ENCODE measurements at places on chromosomes 12 and 14.

GRCh38 chr14:93078870-93079269 is 36.9 kb downstream of the ITPK1 start:
- peak; percentile 58 for DNase-seq

- DNase-seq = no peak
Measured at GRCh38 chr14:90518069-90518940, 121.5 kb downstream of the CALM1 start.

- DNase-seq = no peak
Measured at GRCh38 chr12:31260840-31261239, 65.1 kb downstream of the SINHCAF start.

DNA sequence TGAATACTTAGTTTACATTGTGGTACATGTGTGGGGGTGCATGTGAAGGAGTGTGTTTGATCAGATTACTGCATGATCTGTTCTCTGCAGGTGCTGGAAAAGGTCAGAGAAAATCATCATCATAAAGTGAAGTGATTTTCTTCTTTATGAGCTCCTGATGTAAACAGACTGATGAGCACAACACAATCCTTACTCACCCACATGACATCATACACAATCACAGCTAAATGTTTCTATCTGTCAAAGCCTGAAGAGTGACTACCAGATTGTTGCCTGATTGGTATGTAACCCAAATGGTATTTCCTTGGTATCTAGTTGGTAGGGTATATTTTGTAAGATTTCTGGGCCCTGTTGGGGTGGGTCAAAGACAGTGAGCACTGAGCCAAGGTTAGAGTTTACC is 270.8 kb downstream of the FOXG1 start:
- DNase-seq = no peak

GRCh38 chr12:27032679-27033078 is 10.3 kb downstream of the MED21 start:
- no peak for DNase-seq

DNA sequence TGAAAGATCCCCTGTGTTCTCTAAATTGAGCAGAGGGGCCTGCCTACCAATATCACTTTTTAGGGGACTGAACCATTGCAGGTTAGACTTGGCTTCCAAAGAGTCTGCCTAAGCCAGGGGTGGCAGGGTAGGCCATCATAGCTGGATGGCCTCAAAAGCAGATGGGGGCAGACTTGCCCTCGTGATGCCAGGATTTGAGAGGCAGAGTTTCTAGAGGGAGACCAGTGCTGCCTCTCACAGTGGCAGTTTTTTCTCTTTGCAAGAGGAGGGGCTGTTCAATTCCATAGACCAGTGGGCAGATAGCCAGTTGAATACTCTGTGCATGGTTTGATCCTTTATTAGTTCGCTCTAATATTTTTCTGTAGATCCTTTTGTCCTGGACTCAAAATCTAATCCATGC is 23.8 kb upstream of the SMCO2 start:
- no peak for DNase-seq

DNA sequence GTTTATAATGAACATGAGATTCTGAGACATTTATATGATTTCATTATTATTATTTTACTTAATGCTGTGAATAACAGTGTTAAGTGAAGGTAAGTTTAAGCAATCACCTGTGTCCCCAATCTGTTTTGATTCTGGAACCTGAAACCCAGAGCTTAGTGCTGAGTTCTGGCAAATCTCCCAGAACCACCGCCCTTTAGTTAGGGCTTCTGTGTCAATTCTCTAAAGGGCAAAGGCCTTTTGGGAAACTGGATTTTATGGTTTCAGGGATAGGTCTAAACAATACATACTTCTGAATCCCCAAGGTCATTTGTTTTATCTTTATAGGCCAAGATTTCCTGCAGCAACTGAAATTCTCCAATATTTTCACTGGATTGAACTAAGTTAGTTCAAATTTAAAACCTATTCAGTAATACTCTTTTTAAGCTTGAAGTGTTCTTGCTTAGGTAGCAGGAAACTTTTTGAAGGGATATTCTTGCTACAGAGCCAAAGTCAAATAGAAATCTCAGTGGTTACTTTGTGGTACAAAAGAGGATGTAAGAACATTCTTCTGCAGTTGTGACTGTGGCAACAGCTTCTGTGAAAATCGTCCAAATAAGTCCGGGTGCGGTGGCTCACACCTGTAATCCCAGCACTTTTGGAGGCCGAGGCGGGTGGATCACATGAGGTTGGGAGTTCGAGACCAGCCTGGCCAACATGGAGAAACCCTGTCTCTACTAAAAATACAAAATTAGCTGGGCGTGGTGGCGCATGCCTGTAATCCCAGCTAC is 10.0 kb upstream of the PKP2 start:
- no peak for DNase-seq

GRCh38 chr14:105147671-105148603 is 20.6 kb downstream of the JAG2 start:
- DNase-seq = no peak

- DNase-seq = peak; percentile 72
Measured at GRCh38 chr12:53746592-53747092, 5.1 kb downstream of the CISTR start.

GRCh38 chr12:15705606-15706005 is 83.6 kb downstream of the EPS8 start:
- no peak for DNase-seq

GRCh38 chr12:105474672-105475071 is 144.2 kb downstream of the C12orf75 start:
- no peak for DNase-seq

Measured in fibroblast of skin of left quadriceps (primary cell).